Iris pigment epithelial cell (primary cell): ENCODE measurements at places on chromosomes 6 and 20.
A peak's percentile ranks its signal among the peaks of the same experiment; 100 is the strongest.

- DNase-seq: peak; percentile 33
These were observed 128.4 kb upstream of the PLN start for GRCh38 chr6:118419448-118420394.

DNA sequence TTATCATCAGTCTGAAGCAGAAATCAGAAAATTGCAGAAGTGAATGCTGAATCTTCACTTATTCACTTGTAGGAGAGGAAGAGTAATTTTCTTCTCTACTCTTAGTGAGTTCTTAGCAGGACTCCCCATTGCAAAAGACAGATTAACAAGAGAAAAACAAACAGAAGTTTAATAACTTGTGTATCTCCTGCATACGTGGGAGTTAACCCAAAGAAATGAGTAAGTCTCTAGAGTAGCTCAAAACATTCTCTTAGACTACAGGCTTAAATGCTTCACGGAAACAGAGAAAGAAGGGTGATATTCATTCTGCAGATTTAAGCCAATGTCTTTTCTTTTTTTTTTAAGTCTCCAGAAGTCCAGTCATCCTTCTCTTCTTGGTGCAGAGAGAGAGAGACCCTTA is 97.9 kb upstream of the TMEM181 start:
- peak; percentile 72 for DNase-seq

DNA sequence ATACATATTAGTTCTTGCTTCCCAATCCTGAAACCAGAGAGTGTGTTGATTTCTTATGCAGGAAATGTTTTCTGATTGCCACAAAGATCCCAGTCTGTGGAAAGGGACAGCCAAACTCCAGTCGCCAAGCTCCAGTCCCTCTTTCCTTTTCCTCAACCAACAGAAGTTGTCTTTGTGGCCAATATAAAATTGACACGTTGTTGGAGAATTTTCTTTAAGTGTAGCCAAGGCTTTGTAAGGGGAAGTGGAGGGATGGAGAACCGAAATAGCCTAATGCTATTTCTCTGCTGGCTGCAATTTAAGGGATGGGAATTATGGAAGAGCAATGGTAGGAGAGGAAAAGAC is 5.4 kb downstream of the ADGRB3 start:
- DNase-seq: no peak

- DNase-seq: peak; percentile 66
These were observed 5.7 kb upstream of the TNXB start for GRCh38 chr6:32114796-32115195.

- peak; percentile 15 for DNase-seq
These were observed 104.2 kb downstream of the PREX1 start for GRCh38 chr20:48723308-48724264.

DNA sequence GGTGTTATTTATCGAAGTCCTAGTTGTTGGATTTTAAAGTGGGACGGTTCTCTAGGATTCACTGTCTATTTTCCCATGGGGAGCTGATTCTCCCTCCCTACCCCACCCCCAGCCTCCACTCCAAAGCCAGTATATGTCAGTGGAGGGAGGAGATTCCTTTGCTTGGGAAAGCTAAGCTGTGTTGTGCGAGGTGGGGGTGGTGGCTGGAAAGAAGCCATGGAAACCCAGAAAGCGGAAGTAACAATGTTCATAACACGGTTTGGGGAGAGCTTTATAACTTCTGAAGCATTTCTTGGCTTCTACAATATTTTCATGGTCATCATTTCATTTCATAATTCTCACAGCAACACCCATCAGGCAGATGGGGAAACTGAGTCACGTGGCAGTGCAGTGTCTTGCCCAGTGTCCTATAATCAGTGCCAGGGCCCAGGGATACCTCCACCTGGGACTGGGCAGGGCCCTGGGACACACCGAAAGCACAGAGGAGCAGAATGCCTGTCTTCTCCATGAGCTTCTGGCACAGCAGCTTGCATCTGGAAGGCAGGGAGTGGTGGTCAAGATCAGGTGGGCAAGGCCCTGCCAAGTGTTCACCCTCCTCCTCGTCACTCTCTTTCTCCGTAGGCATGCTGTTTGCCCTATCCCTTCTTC is 4.5 kb downstream of the SUN5 start:
- DNase-seq: no peak

DNA sequence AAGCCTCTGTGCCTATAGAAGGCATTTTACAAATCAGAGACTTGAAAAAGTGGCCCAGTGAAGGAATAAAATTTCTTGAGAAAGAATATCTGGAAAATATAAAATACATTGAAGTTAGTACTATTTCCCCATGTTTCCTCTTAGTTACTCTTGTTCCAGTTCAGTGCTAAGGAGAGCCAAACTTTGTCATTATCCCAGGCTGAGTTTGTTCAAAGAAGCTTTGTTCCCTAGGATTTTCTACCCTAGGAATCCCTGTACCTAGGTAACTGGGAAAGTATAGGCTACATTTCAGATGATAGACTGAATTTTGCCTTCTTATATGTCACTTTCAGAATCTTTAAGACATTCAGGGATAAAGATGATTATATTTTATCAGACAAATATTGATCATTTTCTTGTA is 1395.7 kb upstream of the MAP3K7 start:
- DNase-seq: no peak

DNA sequence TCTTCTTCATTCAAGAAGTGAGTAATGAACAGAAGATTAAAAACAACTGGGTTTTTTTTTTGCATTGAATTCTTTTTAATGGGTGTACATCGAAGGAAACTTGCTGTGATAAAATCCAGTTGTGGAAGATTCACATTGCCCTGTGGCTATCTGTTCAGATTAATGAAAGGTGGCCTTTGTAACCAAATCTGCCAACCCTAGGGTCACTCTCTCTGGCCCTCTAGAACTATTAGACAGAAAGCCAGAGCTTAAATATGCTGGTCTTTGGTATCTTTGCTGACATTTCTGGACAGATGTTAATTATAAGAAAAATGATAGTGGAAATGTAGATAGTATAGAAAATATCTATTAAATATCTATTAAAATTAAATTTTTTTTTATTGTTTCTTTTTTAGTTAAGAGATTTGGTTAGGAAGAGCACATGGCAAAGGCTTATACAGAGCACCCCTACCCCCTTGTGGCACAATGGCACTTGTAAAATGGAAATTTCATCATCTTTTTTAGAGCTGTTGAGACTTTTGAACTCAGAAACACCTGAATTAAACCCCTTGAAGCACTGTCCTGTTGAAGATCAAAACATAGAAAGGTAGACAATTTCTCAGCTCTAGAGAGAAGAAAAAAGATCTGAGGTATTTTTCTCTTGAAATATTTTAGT is 572.5 kb downstream of the PKHD1 start:
- DNase-seq: peak; percentile 17

GRCh38 chr20:33846291-33846935 is 35.3 kb downstream of the CHMP4B start:
- DNase-seq: no peak

DNA sequence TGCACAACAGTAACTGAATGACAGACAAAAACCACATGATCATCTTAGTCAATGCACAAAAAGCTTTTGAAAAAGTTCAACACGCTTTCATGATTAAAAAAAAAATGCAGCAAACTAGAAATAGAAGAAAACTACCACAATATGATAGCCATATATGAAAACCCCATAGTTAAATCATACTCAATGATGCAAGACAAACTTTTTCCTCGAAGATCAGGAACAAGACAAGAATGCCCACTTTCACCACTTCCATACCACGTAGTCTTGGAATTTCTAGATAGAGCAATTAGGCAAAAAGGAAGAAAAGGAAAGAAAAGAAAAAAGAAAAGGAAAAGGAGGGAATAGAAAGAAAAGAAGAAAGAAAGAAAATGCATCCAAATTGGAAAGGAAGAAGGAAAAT is 44.6 kb upstream of the SLC23A2 start:
- DNase-seq: no peak

GRCh38 chr6:46002264-46002663 is 13.4 kb downstream of the CLIC5 start:
- DNase-seq: no peak

DNA sequence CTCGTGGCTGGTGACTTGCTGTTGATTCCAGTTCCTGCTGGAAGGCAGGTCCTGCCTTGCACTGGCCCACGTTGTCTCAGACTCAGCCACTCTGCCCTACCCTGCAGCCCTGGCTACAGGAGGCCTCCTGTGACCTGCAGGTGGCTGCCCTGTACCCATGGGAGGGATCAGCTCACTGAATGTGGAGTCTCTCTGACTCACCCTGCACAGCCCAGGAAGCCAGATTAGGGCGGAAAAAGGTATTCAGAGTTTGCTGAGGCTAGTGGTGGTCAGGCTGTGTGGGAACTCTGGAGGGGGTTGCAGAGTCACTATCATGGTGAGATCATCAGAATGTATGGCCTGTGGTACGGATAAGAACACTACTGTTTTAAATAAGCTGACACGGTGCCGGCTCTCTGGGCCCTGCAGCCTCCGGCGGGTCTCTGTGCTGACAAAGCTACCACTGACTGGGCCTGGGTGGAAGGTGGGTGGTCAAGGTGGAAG is 24.7 kb upstream of the PYGB start:
- DNase-seq: peak; percentile 98

- no peak for DNase-seq
These were observed 144.8 kb downstream of the PDSS2 start for GRCh38 chr6:107314531-107314939.

- DNase-seq: no peak
These were observed 164.2 kb downstream of the DTNBP1 start for GRCh38 chr6:15498640-15499039.

DNA sequence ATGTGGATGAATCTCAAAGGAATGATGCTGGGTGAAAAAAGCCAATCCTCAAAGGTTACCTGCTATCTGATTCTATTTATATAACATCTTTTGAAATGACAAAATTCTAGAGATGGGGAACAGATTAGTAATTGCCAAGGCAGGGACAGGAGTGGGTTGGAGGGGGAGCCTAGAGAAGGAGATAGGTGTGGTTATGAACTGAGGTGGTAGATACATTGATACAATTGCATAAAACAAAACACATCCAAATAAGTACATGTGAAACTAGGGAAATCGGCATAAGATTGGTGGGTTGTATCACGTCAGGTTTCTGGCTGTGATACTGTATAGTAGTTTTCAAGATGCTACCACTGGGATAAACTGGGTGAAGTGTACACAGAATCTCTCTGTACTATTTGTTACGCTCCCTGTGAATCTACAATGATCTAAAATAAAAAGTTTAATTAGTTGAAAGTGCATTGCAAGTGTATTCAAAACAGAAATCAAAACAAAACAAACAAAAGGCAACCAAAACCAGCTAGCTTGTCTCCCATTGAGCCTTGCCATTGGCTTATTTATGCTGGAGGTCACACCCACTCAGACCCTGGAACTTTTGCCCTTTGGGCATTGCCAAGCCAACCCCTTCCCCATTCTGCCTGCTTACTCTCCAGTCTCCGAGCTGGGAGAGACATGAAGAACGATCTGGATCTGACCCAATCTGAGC is 27.8 kb downstream of the PPP1R16B start:
- no peak for DNase-seq

GRCh38 chr6:149474108-149474935 is 10.5 kb downstream of the ZC3H12D start:
- no peak for DNase-seq

DNA sequence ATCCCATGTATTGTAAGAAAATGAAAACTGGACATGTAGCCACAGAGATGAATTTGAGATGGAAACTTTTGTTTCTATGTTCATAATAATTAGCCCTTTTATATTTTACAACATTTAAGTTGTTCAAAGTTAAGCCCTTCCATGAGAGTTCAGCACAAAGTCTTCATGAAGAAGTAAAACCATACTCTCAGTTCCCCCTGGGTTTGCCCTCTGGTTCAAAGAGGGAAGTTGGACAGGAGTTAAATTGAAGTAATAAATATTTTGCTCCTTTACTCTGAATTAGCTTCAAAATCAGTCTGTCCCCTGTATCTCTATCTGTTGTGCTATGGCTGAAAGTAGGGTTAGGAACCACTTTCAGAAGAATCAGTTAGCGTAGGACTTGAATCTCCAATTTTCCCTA is 31.1 kb downstream of the PHACTR2 start:
- no peak for DNase-seq

- peak; percentile 83 for DNase-seq
These were observed 29.9 kb upstream of the ZNF184 start for GRCh38 chr6:27502508-27503435.

DNA sequence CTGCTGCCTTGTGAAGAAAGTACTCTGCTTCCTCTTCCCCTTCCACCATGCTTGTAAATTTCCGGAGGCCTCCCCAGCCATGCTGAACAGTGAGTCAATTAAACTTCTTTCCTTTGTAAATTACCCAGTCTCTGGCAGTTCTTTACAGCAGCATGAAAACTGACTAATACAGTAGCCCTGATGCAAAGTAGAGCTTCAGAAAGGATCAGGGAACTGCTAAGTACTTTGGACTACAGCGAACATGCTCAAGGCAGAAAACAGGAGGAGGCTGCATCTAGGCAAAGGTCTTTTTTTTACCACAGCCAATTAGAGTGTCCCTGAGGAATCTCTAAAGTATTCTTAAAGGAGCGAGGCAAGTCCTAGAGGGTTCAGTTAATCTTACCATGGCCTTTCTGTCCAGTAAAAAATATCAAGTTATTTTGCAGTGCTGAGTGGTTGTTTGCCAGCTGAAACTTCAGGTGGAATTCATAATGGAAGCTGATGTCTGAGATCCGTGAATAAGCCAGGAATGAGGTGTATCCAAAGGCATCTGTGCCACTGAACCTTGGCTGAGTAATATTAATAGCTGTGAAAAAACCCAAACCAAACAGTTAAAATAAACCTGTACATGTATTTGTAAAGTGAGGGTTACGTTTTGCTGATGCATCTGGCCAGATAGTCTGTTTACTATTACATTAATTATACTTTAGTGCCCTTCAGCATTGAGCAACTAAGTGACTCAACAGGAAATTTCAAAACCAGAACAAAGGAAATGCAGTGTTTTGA is 170.4 kb downstream of the PHF3 start:
- DNase-seq: peak; percentile 91

GRCh38 chr20:41391587-41392001 is 25.0 kb upstream of the EMILIN3 start:
- DNase-seq: peak; percentile 17

DNA sequence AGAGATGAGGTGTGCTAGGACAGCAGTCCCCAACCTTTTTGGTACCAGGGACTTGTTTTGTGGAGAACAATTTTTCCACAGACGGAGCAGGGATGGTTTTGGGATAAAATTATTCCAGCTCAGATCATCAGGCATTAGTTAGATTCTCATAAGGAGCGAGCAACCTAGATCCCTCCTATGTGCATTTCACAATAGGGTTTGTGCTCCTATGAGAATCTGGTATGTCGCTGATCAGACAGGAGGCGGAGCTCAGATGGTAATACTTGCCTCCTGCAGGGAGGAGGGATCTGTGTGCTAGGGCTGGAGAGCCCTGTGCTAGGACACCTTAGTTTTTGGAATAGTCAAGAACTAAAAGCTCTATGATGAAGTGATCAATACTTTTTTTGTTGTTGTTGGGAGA is 2.5 kb downstream of the SMIM13 start:
- peak; percentile 94 for DNase-seq

- DNase-seq: no peak
These were observed 6.4 kb upstream of the CST3 start for GRCh38 chr20:23644164-23644563.
